ENCODE measurements at places on chromosomes 12 and 14.

DNA sequence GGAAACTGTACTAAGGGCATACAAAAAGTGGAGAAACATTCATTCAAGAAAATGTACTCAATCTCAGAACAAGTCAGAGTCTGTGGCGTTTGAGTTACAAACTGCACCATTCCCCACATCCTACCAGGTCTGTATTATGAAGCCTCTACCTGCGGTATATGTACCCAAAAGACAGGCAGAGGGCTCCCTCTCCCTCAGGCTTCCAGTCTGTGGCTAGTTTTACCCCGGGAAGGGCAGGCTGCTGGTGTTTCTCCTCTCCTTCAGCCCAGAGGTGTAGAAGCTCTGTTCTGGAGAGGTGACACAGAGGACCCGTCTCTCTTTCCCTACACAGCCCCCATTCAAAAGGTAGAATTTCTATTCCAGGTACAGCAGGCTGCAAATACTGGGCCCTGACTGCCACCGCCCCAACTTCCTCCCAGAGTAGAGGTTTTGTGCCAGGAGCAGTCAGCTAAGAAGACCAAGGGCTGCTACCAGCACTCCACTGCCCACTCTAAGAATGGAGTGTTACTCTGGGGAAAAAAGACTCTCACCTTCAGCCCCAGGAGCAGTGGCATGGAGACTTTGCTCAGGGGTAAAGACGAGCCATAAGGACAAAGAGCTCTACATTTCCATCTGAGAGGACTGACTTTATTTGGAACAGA is 39.4 kb downstream of the PARP11 start:
- no peak for DNase-seq

- no peak for DNase-seq
Measured at GRCh38 chr12:27142101-27142721, 59.8 kb upstream of the C12orf71 start.

DNA sequence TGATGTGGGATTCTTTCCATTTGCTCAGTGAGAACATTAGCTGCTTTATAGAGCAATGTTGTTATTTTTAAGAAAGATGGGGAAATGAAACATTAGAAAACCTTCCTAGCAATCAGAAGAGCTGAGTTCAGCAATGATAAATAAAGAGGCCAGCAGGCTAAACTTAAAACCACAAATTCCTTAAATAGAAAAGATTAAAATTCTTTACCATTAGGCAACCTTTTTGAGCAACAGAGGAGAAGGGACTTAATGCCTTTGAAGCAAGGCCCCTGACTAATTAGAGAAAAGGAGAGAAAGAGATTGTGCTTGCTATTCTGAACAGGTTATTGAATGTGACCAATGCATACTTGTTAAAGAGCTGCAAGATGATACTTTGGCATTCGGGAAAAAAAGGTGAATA is 160.8 kb upstream of the LMO3 start:
- DNase-seq, result no peak

- DNase-seq, result no peak
Measured at GRCh38 chr14:33899723-33900341, 51.0 kb downstream of the EGLN3 start.

DNA sequence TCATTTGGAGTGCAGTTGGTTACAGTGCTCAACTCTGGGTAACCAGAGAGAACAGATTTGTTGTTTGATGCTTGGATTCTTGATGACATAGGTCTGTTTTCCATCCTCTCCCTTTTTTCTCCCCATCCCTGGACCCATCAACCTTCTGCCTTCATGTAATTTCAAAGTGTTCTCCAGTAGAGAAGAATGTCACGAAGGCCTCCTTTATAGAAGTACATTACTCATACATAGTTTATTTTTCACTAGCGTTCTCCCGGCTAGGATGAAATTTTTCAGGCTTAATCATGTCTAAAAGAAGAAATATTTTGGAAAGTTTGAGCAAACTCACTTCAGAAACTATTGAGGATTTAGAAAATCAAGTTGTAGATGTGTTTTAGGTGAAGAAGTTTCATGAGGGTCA is 20.9 kb upstream of the APPL2 start:
- DNase-seq, result no peak

DNA sequence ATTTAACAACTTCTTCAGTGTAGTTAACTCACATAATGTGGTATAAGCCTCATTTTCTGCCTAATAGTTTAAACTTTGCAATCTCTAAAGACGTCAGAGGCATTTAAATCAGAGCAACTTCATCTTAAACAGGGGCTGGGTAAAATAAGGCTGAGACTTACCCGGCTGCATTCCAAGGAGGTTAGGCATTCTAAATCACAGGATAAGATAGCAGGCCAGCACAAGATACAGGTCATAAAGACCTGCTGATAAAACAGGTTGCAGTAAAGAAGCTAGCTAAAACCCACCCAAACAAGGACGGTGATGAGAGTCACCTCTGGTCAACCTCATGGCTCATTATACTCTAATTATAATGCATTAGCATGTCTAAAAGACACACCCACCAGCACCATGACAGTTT is 115.6 kb upstream of the PKP2 start:
- DNase-seq, result no peak

DNA sequence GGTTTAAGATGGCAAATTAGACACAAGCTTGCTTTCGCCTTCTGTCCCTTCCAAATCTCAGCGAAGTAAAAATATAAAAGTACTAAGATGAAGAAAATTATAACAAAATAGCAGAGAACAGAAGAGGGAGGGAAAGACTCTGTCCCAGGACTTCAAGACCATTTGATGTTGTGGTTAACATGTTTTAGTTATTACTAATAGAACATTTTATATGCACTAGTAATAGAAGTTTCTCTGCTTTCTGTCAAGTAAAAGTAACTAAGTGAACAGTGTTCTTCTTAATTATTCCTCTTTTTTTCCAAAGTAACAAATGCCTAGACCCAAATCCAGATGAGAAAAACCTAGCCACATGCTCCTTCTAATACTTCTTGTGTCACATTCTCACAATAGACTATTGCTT is 85.1 kb upstream of the DAAM1 start:
- DNase-seq, result no peak

GRCh38 chr12:19847294-19848059 is 408.2 kb downstream of the AEBP2 start:
- DNase-seq, result no peak

GRCh38 chr14:104243200-104243599 is 104.8 kb downstream of the KIF26A start:
- DNase-seq, result no peak

DNA sequence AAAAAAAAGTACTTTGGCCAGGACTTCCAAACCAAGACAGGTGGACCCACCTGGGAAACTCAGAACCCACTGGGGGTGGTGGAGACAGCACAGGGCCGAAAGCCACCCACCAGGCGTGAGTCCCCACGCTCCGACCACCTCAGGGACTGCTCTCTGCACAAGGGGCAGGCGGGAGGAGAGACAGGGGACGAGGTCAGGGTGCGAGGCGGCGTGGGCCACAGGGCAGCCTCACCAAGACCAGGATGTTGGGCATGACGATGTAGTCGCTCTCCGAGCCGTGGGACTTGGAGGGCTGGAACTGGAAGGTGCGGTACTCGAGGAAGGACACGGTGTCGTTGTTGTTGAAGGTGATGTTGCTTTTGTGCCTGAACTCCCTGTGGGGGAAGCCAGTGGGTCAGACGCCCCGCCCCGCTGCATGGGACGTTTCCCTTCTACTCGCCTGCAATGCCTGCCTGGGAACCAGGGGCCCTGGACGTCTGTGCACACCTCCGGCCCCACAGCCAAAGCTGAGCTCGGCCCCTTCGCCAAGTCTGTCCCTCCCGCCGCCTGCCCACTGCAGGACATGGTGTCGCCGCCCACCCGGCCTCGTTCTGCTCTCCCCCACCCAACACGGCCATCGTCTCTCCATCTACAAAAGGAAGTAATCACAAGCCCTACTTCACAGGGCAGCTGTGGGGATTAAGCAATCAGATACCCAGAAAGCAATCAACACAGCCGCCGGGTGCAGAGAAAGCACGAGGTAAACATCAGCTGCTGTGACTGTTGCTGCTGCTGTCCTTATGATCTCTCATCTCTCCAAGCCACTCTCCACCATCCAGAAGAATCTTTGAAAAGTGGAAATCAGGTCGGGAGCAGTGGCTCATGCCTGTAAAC is 48.7 kb downstream of the SCARB1 start:
- no peak for DNase-seq

- no peak for DNase-seq
Measured at GRCh38 chr14:27605282-27605681, 1007.4 kb upstream of the NOVA1 start.

DNA sequence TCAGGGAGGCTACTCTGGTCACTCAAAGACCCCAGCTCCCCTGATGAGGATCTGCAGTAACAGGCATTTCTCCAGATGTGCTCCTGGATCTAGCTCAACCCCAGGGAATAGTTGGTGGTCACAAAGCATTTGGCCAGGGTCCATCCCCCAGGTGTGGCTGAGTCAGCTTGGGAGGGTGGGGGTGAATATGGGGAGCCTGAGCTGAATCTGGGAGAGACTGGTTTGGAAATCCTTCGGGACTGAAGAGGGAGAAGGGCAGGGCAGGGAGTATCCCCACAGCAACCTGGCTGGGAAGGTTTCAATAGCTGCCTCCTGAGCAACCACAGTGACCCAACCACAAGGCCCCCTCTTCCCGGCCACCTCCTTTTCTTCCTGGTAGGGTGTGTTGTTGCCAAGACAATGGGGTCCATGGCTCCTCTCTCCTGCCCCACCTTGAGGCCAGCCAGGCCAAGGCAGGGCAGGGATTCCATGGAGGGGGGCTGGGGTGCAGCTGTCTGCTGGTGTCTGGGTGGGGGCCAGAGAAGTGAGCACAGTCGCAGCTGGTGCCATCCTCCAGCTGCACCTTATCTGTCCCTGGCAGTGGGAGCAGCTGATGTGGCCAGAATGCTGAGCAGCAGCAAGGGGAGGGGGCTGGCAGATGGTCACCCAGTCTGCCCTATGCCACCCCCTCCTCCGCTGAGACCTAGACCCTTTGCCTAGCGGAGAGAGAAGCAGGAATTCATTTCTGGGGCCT is 5.5 kb downstream of the ASIC1 start:
- DNase-seq, result no peak

DNA sequence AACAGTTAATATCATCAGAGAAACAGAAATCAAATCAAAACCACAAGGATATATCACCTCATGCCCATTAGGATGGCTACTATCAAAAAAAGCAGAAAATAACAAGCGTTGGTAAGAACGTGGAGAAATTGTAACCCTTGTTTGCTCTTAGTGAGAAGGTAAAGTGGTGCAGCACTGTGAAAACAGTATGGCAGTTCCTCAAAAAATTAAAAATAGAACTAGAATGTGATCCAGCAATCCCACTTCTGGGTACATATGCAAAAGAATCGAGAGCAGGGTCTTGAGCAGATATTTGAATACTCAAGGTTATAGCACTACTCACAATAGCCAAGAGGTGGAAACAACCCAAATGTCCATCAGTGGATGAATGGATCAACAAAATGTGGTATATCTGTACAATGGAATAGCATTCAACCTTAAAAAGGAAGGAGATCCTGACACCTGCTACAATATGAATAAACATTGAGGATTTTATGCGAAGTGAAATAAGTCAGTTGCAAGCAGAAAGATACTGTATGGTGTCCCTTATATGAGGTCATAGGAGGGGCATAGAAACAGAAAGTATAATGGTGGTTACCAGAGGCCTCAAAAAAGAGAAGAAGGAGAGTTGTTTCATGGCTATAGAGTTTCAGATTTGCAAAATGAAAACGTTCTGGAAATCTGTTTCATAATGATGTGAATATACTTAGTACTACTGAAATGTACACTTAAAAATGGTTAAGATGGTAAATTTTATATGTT is 131.0 kb upstream of the EEA1 start:
- DNase-seq, result no peak

DNA sequence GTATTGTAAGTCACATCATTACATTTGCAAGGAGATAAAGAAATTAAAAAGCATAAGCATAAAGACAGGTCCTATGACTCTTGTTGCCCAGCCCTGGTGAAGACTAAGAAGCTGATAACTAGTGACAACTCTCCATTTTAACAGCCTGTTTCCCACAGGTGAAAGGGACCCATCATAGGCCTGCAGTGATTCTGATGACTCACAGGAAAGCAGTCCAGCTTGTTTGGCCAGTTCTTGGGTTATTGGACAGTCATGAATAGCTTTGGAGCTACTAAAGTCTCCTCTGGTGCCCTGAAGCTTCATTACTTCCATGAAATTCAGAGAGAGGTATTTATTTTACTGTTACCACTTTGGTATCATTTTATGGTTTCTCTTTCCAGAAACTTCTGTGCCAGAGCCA is 55.5 kb upstream of the DYRK2 start:
- DNase-seq, result no peak

DNA sequence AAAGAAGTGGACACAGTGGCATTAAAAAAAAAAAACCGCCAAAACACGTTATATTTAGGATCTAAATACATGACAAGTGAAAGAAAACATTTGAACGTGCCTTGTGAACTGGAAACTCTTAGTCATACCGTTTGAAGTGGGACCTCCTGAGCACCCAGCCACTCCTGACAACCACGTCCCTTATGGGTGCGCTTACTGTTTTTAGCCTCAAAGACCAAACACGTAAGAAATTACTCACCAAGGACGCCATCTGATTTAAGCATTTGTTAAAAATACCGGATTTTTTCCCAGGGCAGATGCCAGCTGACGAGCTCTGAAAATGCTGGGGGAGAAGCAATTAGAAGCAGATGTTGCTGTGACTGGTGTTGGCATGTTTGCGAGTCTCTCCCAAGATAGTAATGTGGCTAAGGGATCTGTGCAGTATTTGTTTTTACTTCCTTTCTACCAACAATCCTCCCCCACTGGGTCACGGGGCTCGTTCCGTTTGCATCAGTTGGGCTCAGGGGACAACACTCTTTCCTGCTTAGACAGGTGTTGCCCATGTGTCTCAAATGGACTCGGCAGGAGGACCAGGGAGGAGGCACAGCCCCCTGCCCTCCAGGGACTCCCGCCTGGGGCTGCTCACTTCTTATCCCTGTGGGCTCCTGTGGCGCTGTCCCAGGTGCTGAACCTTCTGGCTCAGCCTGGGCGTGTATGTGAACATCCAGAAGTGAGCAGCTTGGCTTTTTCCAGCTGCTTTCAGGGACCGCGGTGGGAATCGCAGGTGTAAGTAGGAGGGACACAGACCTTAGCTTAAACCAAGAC is 101.0 kb downstream of the BEGAIN start:
- DNase-seq, result no peak

GRCh38 chr12:100624571-100624970 is 51.1 kb downstream of the GAS2L3 start:
- no peak for DNase-seq

DNA sequence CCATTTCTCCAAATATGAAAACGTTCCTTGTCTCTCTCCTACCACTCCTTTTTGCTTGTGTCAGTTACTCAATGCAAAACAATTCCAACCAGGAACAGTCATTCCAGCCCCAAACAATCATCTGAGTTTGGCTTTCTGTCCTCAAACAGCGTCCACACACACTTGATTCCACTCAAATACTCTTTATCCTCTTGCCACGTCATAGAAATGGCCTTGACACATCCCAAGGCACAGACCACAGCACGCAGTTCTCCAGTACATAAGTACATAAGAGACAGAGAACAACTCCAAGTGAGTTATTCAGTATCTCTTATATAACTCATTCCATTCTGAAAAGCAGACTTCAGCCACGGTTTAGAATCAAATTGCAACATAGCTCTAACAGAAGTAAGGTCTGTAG is 299.2 kb downstream of the RPS29 start:
- no peak for DNase-seq
